ENCODE measurements at places on chromosomes 6 and 20. TPM values are rescaled to one million over a fixed set of nuclear protein-coding genes. Genes with fewer than 3 reads are reported as not detected.

NR2E1 gene
- total RNA-seq, result not detected

CENPQ gene
- 2.0 TPM for total RNA-seq

TAPBP gene
- 46.9 TPM for total RNA-seq

RIPPLY2 gene
- total RNA-seq, result 0.40 TPM

PRDM13 gene
- total RNA-seq, result not detected

TCP11 gene
- total RNA-seq, result not detected

FKBP1C gene
- total RNA-seq, result 3.4 TPM

DNA sequence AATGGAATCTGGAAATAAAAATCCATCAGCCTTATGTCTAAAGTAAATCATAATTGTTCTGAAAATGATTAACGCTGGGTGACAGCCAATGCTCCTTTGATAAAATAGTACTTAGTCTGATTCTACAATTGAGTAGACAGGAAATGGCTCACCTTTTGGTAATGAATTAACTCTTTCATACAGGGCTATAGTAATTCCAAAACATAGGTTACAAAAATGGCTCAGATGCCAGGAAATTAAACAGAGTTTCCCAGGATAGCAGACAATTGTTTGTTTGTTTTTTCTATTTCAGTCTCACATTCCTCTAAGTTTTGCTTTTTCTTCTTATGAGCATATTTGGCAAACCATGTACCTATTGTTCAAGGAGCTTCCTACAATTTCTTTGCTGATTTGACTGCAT, 257.2 kb upstream of the EPHA7 start:
- DNase-seq, result no peak

- DNase-seq, result no peak
Observed at GRCh38 chr6:51495096-51495495, 592.3 kb downstream of the PKHD1 start.

- DNase-seq, result peak; percentile 84
Observed at GRCh38 chr6:154499855-154500589, 10.5 kb downstream of the CNKSR3 start.

DNA sequence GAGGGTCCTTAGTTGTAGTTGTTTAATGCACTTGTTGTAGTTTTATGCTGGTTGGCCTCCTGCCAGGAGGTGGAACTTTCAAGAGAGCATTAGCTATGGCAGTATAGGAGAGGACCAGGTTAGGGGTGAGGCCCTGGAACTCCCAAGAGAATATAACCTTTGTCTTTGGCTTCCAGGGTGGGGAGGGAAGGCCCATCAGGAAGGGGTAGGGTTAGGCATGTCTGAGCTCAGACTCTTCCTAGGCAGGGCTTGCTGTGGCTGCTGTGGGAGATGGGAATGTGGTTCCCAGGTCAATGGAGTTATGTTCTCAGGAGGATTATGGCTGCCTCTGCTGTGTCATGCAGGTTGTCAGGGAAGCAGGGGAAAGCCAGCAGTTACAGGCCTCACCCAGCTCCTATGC, 20.0 kb upstream of the GABRR1 start:
- DNase-seq, result no peak

Measured in lung microvascular endothelial cell (primary cell).